Endothelial cell of umbilical vein (primary cell): ENCODE measurements at places on chromosomes 2 and 18. TPM values are rescaled to one million over a fixed set of nuclear protein-coding genes. Genes with fewer than 3 reads are reported as not detected.

DNA sequence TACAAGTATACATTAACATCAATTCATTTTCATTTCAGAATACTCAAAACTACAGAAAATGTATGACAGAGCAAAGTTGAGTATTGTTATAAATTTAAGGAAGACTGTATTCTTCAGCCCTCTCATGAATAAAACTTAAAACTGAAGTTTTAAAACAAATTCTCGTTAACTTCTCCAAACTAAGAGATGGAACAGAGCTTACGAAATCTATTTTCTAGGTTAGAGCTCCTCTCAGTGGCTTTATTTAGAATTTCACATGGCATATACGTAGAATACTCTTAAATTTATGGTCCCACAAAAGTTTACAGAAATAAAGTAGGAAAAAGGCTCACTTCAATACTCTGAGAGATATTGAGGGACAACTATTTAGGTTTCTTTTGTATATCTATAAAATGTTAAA is 612.1 kb downstream of the KCNJ3 start:
- DNase-seq: peak; percentile 33
- H3K4me1 ChIP-seq: no peaks in the 10 kb centered on the region
- H3K4me3 ChIP-seq: no peak overlapping the region
- no peaks in the 10 kb centered on the region for H3K27me3 ChIP-seq

DNA sequence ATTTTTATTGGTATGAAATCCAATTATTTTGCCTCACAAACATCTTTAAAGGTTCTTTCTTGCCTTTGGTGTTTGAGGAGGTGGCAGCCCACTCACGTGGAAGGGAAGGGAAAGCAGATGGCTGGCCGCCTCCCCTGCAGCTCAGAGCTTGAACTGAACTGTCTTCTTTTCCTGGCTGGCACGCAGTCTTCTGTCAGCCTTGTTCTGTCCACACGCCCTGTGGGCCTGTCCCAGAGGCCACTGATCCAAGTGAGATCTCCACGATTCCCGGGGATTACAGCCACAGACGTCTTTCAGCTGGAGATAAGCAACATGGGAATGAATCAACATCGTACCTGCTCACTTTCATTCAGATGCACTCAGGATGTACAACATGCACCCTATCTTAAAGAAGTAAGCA is 73.3 kb downstream of the TMEM18 start:
- no peak overlapping the region for H3K4me3 ChIP-seq
- H3K4me1 ChIP-seq: no peaks in the 10 kb centered on the region
- no peak overlapping the region for H3K27ac ChIP-seq
- H3K36me3 ChIP-seq: no peaks in the 10 kb centered on the region

GRCh38 chr2:27243391-27244130 is 19.3 kb downstream of the SLC30A3 start:
- H3K27ac ChIP-seq: no peak overlapping the region
- no peak for DNase-seq
- H3K4me3 ChIP-seq: no peak overlapping the region
- no peaks in the 10 kb centered on the region for H3K4me1 ChIP-seq
- H3K27me3 ChIP-seq: no peaks in the 10 kb centered on the region

DNA sequence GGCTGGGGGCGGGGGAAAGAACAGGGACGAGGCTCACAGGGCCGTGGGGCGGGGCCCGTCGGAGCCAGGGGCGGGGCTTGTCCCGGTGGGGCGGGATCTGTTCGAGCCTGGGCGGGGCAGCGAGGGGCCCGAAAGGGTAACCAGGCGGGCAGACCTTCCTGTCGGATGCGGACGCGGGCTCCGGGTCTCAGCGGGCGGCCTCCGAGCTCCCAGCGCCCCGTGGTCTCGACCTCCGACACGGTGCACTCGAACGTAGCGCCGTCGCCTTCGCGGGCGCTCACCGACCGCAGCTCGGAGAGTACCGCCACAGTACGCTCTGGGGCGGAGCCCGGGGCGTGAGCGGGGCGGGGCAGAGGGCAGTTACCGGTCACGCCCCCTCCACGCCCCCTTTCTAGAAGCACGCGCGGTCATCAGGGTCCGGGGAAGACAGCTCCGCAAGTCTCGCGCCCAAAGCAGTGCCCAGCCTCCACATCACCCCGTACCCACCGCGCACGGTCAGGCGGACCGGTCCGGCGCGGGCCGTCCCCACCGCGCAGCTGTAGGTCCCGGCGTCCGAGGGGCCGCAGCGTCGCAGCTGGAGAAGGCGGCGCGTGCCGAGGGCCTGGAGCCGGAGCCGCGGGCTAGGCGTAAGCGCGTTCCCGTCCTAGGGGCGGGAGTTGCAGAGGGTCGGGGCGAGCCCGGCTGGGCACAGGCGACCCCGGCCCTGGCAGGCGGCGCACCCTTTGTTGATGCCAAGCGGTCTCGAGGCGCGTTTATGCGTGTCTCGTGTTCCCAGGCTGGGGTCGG is 8.7 kb downstream of the TMEM198 start:
- H3K4me1 ChIP-seq: no peaks in the 10 kb centered on the region
- H3K36me3 ChIP-seq: no peaks in the 10 kb centered on the region
- H3K4me3 ChIP-seq: no peak overlapping the region
- H3K27ac ChIP-seq: no peak overlapping the region
- peaks cover 20% of the 10 kb centered on the region for H3K27me3 ChIP-seq
- peak; percentile 78 for DNase-seq

GRCh38 chr2:173854840-173855239 is 110.3 kb downstream of the SP3 start:
- no peaks in the 10 kb centered on the region for H3K4me1 ChIP-seq
- peak; percentile 7 for DNase-seq
- H3K4me3 ChIP-seq: no peak overlapping the region
- no peaks in the 10 kb centered on the region for H3K36me3 ChIP-seq
- H3K27ac ChIP-seq: no peak overlapping the region

The KCNJ13 gene
- not detected in 2 replicates for polyA plus RNA-seq

- DNase-seq: peak; percentile 43
- no peaks in the 10 kb centered on the region for H3K27me3 ChIP-seq
- H3K4me1 ChIP-seq: peaks cover 14% of the 10 kb centered on the region
Observed at GRCh38 chr18:42086288-42086687, 131.3 kb downstream of the PIK3C3 start.

The RMDN2 gene
- 0.49 and 0.97 TPM in 2 replicates for polyA plus RNA-seq

- DNase-seq: no peak
- peaks cover 2% of the 10 kb centered on the region for H3K27me3 ChIP-seq
- no peaks in the 10 kb centered on the region for H3K36me3 ChIP-seq
- H3K27ac ChIP-seq: no peak overlapping the region
Observed at GRCh38 chr18:3920832-3921231, 470.9 kb downstream of the TGIF1 start.

- H3K36me3 ChIP-seq: no peaks in the 10 kb centered on the region
- no peaks in the 10 kb centered on the region for H3K27me3 ChIP-seq
- no peaks in the 10 kb centered on the region for H3K4me1 ChIP-seq
- no peak overlapping the region for H3K4me3 ChIP-seq
Observed at GRCh38 chr2:23523373-23524260, 138.6 kb downstream of the KLHL29 start.

GRCh38 chr18:74933930-74934329 is 275.0 kb downstream of the PTGR3 start:
- H3K36me3 ChIP-seq: no peaks in the 10 kb centered on the region
- no peak overlapping the region for H3K27ac ChIP-seq
- H3K4me3 ChIP-seq: no peak overlapping the region
- H3K4me1 ChIP-seq: no peaks in the 10 kb centered on the region
- DNase-seq: no peak

DNA sequence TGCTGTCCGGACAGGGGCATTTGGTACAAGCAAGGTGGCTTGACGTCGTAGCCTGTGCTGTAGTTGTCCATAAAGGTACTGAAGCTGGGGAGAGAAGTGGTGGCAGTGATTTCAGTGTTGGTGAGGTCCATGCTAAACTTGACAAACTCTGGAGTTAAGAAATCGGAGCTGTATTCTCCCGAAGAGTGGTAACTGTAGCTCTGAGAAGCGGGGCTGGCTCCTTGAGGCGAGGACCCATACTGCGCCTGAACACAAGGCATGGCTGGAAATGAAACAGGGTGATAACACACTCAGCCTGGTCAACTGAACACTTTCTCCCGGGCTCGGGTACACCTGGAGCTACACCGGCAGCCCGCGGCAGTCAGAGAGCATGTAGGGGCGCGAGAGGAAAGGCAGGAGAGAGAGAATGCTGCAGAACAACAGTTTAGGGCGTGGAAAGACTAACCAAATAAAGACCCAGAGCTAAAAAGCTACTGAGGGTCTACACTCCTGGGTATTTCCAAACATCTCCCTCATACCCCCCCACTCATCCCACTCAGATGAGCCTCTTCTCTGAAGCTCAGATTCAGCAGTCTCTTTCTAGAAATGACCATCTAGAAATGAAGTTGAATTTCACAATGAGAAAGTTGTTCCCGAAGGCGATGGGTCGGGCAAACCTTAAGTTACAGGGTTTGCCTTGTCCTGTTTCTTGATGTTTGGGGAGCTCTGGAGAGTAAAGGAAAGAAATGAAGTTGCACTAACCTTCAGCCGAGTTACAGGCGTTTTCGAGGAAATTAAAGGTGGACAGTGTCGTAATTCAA is 2.4 kb downstream of the NR4A2 start:
- no peaks in the 10 kb centered on the region for H3K36me3 ChIP-seq
- H3K4me3 ChIP-seq: no peak overlapping the region

GRCh38 chr2:209398463-209398862 is 25.4 kb upstream of the MAP2 start:
- no peaks in the 10 kb centered on the region for H3K4me1 ChIP-seq
- H3K36me3 ChIP-seq: no peaks in the 10 kb centered on the region
- no peaks in the 10 kb centered on the region for H3K27me3 ChIP-seq
- no peak for DNase-seq
- H3K27ac ChIP-seq: no peak overlapping the region

DNA sequence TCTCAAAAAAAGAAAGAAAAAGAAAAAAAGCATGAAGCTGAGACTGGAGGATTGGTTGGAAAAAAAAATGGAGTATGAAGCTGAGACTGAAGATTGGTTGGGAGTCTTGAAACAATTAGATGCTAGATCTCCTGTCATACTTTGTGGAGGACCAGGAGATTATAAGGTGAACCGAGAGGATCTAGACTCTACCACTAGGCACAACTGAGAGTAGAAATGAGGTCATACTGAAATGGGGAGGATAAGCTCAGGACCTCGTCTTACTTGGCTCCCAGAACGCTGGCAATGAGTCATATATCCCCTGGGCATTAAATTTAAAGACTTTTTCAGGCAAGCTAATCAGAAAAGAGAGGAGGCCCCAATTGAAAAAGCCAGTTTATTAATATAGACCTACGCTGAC is 3.3 kb upstream of the ORC2 start:
- H3K27ac ChIP-seq: no peak overlapping the region
- DNase-seq: peak; percentile 59
- peaks cover 23% of the 10 kb centered on the region for H3K4me1 ChIP-seq
- no peak overlapping the region for H3K4me3 ChIP-seq

- no peaks in the 10 kb centered on the region for H3K36me3 ChIP-seq
- peaks cover 7% of the 10 kb centered on the region for H3K4me1 ChIP-seq
- no peak for DNase-seq
- no peak overlapping the region for H3K27ac ChIP-seq
Observed at GRCh38 chr2:227767830-227768229, 22.1 kb downstream of the SCYGR8 start.

The CHPF gene
- polyA plus RNA-seq: 0.32 and 0.72 TPM in 2 replicates

The RPS27A gene
- polyA plus RNA-seq: 795 and 1,136 TPM in 2 replicates

DNA sequence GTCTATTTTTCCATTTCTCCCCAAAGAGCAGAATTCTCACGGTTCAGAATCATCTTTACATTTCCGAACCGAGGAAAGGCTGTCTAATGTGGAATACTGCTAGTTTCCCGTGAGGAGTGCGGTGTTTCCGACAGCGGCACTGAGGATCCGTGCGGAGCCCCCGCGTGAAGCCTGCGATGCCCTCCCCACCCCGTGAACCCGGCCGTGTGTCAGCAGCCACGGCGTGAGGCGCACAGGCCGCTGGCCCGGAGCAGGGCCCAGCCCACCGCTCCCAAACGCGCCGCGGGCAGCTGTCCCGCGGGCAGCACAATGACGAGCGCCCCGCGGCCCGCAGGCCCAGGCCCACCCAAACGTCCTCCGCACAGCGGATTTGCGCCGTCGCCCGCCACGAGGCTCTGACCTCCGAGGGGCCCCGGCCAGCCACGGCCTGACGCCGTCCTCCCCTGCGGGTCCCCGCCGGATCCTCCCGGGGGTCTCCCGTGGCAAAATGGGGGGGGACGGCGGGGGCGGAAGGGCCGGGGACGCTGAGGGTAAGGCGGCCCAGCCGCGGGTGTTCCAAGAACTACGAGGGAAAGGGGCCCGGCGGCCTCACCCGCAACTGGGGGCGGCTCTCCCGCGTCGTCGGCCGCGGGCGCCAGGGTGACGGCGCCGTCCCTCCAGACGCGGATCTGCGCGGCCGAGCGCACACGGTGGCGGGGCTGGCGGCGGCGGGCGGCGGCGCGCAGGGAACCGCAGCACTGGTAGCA is 796 bp downstream of the SPIRE1 start:
- H3K36me3 ChIP-seq: no peaks in the 10 kb centered on the region
- no peaks in the 10 kb centered on the region for H3K27me3 ChIP-seq
- peak overlapping the region; percentile 65 for H3K4me3 ChIP-seq
- peaks cover 45% of the 10 kb centered on the region for H3K4me1 ChIP-seq

The CRYGD gene
- not detected in 2 replicates for polyA plus RNA-seq

The CSRNP3 gene
- polyA plus RNA-seq: not detected in 2 replicates

DNA sequence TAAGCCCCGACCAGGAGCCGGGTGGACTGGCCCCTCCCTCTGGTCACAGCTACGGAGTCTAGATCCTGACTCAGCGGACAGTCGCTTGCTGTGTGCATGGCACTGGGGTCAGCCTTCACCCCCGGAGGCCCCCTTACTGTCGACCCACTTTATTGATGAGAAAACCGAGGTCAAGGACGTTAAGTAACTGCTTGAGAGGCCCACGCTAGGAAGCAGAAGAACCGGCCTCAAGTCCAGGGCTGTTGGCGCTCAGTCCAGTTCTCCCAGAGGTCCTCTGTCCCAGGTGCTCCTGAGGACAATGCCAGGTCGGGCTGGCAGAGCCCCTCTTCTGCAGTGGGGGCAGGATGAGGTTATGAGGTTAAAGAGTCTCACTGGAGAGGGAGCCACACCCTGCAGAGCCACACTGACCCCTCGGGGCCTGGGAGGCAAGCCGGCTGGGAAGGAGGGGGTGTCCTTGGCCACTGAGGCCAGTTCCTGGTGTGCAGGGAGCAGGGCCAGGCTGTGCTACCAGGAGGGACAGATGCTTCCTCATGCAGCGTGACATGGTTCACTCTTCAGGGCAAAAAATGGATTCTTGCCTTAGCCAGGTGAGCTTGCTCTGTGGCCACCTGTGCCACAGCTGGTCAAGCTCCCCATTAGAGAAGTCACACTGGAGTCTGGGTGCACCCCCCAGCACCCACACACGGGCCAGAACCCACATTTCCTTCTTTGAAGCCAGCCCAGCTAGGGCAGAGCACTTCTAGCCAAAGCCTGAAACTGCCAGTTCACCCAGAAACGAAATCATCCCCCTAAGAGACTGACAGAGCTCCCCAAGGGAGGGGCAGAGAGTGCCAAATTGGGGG is 47.3 kb upstream of the HPCAL1 start:
- H3K27me3 ChIP-seq: no peaks in the 10 kb centered on the region
- no peak overlapping the region for H3K27ac ChIP-seq
- no peak for DNase-seq
- no peaks in the 10 kb centered on the region for H3K4me1 ChIP-seq
- H3K4me3 ChIP-seq: no peak overlapping the region

GRCh38 chr2:212173756-212174510 is 364.7 kb downstream of the ERBB4 start:
- DNase-seq: peak; percentile 83
- H3K4me1 ChIP-seq: peaks cover 15% of the 10 kb centered on the region
- H3K27ac ChIP-seq: no peak overlapping the region
